Fibroblast of mammary gland (primary cell): ENCODE measurements at places on chromosomes 6 and 20.

- no peak for DNase-seq
These were observed 2.5 kb upstream of the ZC3H12D start for GRCh38 chr6:149487316-149487715.

DNA sequence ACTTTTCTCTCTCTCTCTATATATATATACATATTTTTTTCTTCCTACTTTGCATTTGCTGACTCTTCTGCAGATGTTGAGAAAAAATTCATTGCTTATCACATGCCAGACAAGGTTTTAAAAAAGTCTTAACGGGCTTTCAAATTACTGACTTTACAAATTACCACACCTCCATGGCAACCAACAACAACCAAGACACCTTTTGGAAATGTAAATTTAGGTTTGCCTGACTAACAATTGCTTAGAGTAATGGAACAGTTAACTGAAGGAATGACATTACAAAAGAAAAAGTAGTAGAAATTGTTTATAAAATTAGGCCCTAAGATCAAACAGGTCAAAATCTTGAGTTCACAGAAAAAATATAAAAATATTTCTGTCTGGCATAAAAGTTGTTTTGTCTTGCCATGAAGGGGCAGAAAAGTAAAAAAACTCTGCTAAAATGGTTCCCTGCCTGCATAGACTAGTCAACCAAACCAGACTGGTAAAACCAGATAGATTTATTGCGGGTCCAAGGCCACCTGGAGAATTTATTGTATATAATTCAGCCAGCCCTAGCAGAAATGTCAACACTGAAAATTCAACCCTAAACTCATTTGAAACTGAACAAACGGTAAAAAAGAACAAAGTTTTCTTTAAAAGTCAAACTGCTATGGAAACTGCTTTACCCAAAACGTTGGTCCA is 92.8 kb upstream of the FRMD1 start:
- DNase-seq = no peak

GRCh38 chr6:169556758-169557548 is 144.9 kb downstream of the WDR27 start:
- no peak for DNase-seq

- no peak for DNase-seq
These were observed 81.0 kb upstream of the FOXQ1 start for GRCh38 chr6:1230689-1231605.

DNA sequence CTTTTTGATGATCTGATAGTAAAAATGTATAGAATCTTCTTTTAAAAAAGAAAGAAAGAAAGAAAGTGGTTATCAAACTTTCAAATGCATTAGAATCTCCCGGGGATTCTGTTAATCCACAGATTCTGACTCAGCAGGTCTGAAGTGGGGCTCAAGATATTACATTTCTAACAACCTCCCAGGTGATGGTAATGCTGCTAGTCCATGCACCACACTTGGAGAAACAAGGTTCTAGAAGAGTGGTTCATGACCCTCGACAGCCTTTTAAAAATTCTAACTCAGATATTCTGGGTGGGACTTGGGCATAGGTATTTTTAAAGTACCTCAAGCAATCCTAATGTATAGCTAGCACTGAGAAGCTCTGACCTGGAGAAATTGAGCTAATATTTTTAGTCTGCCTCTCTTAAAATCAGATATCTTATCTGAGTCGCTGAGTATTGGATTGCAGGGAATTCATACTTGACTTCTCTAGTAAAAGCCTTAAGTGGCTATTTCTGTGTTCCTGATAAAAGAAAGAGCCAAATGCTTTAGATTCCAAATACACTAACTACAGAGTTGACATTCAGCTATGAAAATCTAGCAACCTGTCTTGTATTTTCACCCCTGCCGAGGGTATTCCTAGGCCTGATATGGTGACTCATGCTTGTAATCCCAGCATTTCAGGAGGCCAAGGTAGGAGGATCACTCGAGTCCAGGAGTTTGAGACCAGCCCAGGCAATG is 252.4 kb downstream of the PHACTR1 start:
- DNase-seq = no peak

- DNase-seq = no peak
These were observed 26.5 kb upstream of the GFOD1 start for GRCh38 chr6:13513626-13514502.

DNA sequence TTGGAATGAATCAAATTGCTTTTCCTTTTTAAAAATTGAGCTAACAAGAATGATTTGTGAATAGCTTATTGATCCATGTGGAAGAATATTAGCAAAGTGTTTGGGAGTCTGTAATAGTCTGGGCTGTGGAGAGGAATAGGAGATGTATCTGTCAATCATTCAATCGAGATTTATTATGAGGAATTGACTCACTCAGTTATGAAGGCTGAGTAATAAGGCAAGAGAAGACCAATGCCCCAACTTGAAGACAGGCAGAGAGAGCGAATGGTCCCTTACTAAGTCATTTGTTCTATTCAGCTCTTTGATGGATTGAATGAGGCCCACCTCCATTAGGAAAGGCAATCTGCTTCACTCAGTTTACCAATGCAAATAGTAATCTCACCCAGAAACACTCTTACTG is 403.0 kb downstream of the CD83 start:
- no peak for DNase-seq

GRCh38 chr6:168530653-168531071 is 89.7 kb downstream of the SMOC2 start:
- no peak for DNase-seq

DNA sequence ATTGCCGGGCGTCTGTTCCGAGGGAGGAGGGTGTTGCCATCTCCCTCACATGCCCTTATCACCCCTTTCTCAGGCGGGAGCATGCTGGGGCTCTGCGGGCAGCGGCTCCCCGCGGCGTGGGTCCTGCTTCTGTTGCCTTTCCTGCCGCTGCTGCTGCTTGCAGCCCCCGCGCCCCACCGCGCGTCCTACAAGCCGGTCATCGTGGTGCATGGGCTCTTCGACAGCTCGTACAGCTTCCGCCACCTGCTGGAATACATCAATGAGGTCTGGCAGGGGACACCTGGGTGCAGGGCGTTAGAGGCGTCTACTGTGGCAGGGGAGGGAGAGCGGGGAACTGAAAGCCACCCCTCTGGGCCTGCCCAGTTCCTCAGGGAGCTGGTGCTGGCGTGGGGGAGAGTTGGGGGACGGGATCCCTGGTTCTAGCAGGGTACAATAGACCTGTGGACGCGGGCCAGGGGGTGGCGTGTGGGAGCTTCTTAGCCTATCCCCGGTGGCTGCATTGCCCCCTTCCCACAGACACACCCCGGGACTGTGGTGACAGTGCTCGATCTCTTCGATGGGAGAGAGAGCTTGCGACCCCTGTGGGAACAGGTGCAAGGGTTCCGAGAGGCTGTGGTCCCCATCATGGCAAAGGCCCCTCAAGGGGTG is 697 bp downstream of the PPT2 start:
- peak; percentile 56 for DNase-seq

DNA sequence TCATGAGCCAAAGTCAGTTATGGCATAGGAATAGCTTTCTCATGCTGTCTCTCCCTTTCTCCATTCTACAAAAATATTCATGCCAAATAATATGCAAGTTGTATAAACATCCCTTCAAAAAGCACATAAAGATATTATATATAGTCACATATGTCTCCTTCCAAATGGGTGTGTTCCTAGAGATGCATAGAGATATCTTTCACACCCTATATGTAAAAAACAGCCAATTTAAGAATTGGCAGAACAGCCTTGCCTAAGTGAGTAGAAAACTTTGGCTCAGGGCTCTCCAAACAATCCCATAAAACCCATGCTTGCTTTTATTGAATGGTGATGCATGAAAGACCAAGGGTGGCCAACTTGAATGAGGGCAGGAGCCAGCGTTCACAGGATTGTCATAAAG is 274.7 kb upstream of the SUPT3H start:
- DNase-seq = no peak

DNA sequence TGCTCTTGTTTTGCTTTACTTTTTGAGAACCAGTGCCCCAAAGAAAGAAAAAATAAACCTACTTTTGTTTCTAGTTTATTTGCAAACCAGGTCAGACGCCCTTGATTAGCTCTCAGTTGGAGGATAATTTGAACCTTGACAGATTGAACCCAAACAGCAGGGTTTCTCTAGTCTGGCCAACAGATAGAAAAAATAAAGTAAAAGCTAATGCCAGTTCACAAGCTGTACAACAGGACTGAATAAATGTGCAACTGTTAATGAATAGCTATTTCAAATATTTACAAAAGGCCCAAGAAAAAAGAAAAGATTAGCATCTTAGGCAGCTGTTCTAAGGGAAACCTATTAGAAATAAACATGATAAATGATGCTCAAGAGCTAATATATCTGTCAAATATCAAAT is 331.8 kb downstream of the CDKAL1 start:
- DNase-seq = no peak

DNA sequence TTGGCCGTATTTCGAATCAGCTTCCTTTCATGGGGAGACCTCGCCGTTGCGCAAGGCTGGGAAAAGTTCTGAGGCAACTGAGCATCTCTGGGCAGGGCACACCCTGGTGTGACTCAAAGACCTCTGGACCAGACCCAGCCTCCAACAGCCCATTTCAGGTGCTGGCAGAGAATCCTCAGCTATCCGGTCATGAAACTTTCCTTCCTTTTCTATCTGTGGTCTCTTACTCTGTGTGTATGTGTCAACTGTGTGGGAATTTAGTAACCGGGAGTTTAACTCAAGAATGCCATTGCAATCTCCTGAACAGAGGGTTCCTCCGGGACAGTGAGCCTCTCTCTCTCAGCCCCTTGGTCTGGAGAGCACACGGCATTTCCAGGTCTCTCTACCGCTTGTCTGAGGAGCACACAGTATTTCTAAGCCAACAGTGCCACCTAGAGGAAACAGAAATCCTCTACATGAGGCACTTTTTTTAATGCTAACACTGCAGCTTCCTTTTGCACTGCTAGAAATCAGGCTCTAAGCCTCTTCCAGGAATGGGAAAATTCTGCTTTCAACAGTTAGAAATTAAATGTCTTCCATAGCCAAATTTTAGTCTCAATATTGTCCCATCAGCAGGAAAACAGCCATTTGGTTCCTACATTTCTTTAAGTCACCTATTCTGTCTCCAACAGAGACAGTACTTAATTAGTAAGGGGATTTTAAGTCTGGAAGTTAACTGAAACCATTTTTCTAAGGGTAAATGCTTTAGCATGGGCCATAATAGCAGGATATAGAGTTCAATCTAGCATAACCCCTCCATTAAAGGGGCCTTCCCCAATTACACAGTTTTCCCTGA is 32.7 kb downstream of the PLN start:
- DNase-seq = peak; percentile 91

DNA sequence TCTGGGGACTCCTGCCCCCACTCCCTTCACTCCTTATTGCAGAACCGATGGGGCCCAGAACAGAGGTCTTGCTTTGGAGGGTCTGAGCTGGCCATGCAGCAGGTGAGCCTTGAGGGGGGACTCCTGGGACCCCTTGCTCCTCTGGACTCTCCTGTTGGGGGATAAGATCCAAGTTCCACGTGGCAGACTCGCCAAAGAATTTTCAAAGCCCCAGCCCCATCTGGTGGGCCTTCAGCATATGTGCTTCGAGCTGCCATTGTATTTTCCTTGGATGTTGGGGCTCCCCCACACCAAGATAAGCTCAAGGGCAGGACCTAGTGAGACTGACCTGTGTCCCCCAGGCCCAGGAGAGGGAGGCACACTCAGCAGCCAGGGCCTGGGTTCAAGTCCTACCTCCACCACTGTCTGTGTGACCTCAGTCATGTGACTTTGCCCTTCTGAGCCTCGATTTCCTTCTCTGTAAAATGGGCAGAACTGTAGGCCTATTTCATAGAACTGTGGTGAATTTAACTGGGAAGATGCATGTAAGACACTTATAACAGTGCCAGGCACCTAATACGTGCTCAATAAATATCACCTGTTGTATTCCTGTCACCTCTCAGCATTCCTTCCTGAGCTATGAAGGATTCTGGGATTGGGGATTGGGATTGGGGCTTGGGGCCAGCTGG is 115.5 kb downstream of the VEGFA start:
- DNase-seq = no peak

DNA sequence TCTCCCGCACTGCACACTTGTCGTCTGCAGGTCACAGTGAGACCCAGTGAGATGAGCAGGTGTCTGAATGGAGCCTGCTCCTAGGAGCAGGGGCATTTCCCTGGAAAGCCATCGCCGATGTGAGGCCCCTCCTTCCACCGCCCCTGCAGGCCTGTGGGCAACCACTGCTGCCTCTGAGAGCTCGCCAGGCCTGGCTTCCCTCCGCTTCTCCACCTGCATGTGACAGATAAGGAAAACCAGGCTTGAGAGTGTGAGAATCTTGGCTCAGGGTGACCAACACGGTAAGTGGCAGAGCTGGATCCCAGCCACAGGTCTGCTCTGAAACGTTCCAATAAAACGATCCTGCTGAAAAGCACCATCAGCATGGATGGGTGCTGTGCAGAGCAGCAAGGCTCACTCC is 332.8 kb downstream of the CDH4 start:
- no peak for DNase-seq

- DNase-seq = peak; percentile 15
These were observed 646.5 kb downstream of the TENT5A start for GRCh38 chr6:81105998-81106397.

- DNase-seq = no peak
These were observed 27.2 kb upstream of the CNKSR3 start for GRCh38 chr6:154537511-154538325.

DNA sequence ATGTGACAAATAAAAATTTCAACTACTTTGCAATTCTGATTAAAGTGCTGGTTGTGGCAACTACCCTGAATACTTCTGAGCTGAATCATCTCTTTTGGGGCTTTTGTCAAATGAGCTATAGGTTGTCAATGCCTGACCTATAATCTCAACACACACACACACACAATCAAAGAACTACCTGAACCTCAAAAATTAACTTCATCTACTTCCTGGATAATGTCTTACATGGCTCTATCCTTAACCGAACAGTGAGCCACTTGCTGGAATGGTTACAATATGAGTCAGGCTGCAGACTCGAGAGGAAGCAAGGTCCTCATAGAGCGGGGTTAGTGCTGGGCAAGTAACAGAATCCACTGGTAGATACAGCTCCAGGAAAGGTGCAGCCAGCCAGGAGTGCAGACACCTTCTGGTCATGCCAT is 70.6 kb upstream of the DST start:
- peak; percentile 85 for DNase-seq

GRCh38 chr6:16391451-16391912 is 153.1 kb downstream of the GMPR start:
- no peak for DNase-seq

DNA sequence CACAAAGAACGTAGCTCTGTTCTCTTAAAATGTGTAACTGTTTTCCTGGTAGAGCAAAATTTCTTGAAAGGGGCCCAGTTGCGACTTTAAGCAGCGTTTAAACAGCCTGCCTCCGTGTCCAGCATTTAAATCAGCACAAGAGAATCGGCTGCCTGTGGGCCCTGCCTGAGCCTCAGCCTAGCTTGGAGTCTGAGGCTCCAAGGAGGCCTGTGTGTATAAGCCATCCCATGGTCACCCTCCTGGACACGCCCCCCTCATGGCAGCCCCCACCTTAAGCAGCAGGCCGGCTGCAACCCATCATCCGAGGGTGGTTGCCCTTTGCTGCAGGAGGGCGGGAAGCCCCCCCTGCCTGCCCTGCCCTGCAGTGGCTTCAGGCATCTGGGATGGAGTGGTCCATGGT is 18.9 kb downstream of the SDCBP2 start:
- no peak for DNase-seq
